ENCODE measurements at places on chromosomes 2 and 18.

DNA sequence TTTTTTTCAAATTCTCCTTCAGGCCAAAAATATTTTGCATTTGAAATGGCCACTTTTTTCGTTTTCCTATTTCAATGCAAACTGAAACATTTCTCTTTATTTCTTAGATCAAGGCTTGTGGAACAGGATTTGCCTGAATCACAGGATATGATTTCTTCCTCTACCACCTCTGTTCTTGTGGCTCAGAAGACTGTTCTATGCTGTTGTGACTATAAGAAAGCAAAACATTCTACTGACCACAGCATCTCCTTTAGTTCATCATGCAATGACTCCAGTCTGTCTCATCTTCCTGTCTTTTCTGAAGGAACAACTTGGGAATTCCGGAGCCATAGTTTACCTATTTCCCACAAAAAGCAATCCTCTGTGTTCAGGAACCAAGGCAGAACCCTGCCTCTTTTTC lies 16.2 kb upstream of the ZNF512 start:
- no peak for DNase-seq

DNA sequence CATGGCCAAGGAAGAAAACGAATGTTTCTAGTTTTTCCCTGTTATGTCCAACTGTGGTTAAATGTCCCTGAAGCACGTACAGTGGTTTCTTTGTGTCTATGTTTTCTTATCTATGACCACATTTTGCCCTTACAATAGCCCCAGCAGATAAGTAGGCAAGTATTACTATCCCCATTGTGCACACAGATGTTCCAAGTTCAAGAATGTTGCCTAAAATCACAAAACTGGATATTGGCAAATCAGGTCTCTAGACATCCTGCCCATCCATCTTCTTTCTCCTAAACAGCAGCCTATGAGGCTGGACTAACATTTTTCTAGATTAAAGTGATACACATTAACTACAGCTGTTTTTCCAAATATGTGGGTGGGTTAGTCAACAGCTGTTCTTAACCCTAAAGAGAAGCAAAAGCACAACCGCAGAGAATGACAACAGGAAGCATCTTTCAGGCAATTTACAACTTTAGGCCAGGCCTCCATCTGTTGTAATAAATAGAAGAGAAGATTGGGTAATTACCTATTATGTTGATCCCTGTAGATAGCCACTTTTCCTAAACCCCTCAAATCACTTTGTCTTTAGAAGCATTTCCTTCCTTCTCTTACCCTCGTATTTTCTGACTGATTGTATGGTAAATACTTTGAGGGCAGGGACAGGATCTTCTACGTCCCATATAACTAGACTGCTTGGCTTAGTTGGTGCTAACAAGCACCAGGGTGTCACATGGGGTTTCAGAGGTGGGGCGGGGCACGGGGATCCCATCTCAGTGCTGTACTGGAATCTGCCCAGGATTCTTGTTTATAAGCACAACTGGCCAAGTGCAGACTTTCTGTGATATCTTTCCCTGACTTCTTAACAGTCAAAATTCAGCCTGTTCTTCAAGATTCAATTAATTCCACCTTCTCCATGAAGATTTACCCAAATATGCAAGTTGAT lies 132.1 kb upstream of the SETBP1 start:
- DNase-seq, result no peak

GRCh38 chr18:3153107-3153704 lies 66.6 kb downstream of the MYOM1 start:
- DNase-seq, result no peak

DNA sequence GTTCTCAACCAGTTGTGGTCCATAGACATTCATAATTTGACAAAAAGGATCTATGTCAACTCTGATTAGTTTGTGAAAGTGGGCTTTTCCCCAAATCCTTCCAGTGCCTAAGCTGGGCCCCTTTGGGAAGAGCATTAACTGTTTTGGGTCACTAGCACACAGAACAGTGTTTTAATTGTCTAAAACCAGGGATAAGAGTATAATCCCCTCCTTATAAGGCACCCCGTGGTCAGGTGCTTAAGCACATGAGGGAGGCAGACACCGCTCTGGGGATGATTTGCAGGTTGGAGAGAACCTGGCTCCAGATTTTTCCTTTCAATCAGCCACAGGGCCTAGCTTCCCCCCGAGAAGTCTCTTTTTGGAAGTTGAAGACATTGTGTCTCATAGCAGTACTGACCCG lies 53.6 kb upstream of the RFX8 start:
- no peak for DNase-seq

GRCh38 chr2:33782395-33783230 lies 183.5 kb upstream of the FAM98A start:
- no peak for DNase-seq

- DNase-seq, result no peak
Measured at GRCh38 chr2:127072396-127072795, 34.6 kb downstream of the BIN1 start.

DNA sequence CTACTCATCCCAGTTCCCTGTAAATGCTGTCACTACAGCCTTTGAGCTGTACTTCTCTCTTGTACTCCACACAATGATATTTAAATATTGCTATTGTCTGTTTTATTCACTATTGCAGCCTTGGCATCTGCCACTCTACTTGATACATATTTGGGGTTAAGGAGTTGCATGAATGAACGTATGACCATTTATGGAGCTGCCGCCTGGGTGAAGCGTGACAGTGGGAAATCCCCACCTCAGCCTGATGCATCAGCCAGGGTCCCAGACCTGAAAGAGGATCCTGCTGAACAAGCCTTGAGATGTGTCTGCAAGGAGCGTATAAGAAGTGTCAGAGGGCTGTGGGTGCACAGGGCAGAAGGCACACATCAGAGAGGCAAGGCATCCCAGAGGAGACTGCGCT lies 39.1 kb downstream of the MRPL35 start:
- peak; percentile 16 for DNase-seq

- DNase-seq, result no peak
Measured at GRCh38 chr18:26809346-26809745, 56.2 kb downstream of the AQP4 start.

- DNase-seq, result no peak
Measured at GRCh38 chr2:81234711-81235110, 930.2 kb upstream of the LRRTM1 start.

DNA sequence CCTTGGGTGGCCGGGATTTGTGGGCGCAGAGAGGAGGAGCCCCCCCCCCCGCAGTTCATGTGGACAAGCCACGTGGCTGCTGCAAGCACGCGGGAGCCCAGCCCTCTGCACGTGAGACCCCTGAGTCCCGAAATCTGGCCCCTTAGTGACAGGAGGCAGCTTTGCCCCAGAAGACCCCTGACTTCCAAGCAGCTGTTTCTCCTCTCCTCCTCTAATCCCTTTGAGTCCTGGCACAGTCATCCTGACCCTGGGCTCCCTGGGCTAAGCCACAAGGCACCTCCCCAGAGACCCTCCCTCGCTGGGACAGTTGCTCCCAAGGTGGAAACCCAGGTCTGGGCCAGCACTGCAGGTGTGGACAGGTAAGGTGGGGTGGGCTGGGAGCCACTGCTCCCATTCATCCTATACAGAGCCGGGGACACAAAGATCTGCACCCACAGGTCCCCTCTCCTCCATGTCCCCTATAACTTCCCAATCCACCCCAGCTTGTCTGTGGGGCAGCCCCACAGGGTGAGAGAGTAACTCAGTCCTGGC lies 923 bp downstream of the TEKT4 start:
- DNase-seq, result no peak

- DNase-seq, result no peak
Measured at GRCh38 chr2:31828891-31829290, 181.9 kb downstream of the MEMO1 start.

DNA sequence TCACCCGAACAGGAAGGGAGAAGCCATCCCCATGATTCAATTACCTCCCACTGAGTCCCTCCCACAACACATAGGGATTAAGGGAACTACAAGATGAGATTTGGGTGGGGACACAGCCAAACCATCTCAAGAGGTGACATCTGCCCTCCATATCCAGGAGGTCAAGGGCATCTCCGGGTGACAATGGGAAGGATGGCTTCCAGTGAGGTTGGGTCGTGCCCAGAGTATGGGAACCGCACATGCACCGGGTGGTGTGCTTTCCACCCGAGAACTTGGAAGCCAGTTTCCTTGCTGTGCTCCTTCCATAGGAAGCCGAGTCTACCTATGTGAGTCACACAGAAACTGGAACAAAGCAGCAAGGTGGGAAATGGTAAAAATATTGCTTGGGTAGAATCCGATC lies 216.9 kb upstream of the SALL3 start:
- no peak for DNase-seq

DNA sequence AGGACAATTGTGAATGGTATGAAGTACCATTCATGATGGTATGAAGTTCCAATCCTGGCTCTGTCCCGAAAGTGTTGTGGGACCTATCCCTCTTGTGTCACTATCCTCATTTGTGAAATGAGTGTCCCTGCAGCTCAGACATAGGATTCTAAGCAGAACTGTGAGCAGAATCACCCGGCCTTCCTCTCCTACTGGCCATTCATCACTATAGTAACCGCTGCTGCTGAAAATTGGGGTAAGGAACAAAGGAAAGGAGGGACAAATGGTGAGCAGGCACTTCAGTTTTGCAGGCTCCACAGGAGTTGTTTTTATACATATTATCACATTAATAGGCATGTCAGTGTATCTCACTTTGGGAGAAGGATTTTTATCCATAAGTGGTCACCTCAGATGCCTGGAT lies 27.4 kb downstream of the SMYD1 start:
- DNase-seq, result no peak

- DNase-seq, result no peak
Measured at GRCh38 chr2:20210462-20210861, 14.5 kb downstream of the SDC1 start.

DNA sequence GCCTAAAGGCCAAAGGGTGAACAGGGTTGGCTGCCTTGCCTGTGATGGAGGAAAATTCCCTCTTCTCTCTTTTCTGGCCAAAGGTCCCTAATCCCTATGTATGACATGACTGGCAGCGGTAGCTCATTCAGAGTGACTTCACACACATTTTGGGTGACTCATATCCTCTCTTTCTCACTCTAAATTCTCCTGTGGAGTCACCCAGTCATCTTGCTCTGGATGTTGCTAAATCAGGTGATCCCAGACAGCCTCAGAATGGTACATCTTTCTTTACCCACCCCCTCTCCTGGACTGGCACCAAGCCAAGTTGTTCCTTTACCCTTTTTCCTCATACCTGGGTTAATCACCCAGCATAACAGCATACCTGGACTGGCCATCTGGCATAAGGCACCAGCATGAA lies 77.2 kb downstream of the NEURL3 start:
- DNase-seq, result no peak

DNA sequence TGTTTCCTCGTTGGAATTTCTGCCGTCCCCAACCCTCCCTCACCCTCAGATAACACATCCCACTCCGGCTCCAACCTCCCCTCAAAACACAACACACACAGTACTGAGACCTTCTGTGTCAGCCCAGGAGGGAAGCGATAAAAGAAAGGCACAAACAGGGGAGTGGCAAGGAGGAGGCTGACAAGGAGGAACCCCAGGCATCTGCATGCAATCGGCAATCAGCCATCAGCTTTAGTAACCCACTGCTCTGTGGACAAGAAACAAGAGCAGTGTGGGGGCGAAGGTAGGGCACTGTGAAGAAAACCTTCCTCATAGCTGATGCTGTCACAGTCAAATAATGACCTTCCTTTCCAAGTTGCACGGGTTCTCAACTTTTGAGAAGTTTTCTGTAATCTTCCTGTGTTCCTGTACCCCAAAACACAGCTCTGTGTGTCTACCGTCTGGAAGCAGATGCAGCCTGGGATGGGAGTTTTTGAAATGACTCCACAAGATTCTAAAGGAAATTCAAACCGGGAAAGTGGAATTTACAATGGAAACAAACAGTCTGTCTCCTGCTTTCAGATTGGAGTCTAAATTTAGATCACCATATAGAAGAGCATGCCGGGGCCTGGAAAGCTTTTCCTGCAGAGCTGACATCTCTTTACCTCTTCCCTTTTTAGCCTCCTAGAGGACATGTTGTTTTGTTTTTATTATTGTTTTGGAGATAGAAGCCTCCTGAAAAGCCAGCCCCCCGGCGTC lies 16.4 kb upstream of the LPIN2 start:
- no peak for DNase-seq

- no peak for DNase-seq
Measured at GRCh38 chr2:44559108-44559507, 197.4 kb downstream of the CAMKMT start.

DNA sequence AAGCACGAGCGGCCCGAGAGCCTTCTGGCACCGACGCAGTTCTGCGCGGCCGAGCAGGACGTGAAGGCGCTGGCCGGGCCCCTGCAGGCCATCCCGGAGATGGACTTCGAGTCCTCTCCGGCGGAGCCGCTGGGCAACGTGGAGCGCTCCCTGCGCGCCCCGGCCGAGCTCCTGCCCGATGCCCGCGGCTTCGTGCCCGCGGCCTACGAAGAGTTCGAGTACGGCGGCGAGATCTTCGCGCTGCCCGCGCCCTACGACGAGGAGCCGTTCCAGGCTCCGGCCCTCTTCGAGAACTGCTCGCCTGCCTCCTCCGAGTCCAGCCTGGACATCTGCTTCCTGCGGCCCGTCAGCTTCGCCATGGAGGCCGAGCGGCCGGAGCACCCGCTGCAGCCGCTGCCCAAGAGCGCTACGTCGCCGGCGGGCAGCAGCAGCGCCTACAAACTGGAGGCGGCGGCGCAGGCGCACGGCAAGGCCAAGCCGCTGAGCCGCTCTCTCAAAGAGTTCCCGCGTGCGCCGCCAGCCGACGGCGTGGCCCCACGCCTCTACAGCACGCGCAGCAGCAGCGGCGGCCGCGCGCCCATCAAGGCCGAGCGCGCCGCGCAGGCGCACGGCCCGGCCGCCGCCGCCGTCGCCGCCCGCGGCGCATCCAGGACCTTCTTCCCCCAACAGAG lies 70.4 kb downstream of the ARHGEF33 start:
- DNase-seq, result peak; percentile 59

GRCh38 chr2:189153619-189154018 lies 25.9 kb downstream of the COL5A2 start:
- DNase-seq, result no peak

GRCh38 chr2:125535089-125535488 lies 1120.9 kb upstream of the GYPC start:
- no peak for DNase-seq

DNA sequence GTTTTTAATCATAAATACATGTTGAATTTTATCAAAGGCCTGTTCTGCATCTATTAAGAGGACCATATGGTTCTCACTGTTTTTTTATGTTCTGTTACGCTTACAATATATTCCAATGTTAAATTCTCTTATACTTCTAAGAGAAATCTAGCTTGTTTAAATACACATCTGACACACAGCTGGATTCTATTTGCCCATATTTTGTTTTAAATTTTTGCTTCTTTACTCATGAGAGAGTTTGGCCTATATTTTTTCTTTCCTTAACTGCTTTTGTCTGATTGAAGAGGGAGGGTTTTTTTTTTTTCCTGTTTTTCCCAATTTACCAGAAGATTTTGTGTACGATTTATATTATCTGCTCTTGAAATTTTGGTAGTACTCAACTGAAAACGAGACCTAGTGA lies 34.9 kb downstream of the RNF144A start:
- DNase-seq, result no peak

- DNase-seq, result no peak
Measured at GRCh38 chr18:44709307-44710126, 28.8 kb downstream of the SETBP1 start.

All from activated CD4-positive, alpha-beta T cell treated with anti-CD3 and anti-CD28 coated beads, Interleukin-2, amount 50 U/mL, for 1 hour (primary cell).